NCI-H460 (cell line): ENCODE measurements at places on chromosomes 13 and 19.

DNA sequence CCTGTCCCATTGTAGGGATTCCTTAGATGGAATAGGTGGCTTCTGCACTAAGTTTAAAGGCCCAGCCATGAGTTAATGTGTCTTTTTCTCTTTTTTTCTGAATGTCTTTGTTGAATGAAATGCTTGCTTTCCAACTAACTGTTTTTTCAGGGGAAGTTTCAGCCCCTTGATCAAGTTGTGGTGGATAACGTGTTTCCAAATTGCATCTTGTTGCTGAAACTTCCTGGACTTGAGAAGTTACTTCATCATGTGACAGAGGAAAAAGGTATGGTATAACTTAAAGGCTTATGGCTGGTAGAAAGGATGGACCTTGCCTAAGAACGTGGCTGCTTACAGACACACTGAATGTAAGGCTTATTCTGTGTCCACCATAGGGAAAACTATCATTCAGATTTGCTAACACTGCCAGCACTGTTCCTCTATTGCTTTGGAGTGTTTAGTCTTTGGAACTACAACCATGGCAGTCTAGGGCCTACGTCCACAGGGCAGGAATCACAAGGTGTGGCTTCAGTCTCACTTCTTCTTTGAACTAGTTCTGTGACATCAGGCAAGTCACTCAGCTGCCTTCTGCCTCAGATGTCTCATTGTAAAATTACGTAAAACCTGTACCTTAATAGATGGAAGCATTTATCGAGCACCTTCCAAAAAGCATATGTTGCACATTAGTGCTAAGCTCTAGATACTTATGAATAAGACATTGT, 25.3 kb downstream of the RNASEH2B start:
- DNase-seq: no peak

- DNase-seq: no peak
These were observed at the start of gene PODNL1 for GRCh38 chr19:13938301-13939064. Gene PODNL1, minus strand, starts transcription at chr19:13938417. Its CDS starts 236 bp downstream, at chr19:13938181.

DNA sequence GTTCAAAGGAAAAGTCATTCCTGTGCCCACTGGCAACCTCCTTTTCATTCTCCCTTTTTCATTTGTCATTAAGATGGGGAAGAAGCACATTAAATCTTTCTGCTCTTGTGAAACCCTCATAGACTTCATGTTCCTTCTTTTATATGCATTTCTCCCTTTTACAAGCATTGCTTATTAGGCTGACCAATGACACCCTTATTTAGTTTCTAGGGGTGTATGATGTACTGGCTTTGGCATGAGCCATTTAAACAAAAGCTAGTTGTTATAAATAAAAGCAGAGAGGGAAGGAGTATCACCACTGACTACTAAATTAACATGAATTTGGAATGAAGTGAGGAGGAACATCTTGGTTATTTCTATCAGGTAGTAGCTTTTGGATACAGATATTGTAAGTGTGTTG, 68.2 kb upstream of the PCDH9 start:
- no peak for DNase-seq

DNA sequence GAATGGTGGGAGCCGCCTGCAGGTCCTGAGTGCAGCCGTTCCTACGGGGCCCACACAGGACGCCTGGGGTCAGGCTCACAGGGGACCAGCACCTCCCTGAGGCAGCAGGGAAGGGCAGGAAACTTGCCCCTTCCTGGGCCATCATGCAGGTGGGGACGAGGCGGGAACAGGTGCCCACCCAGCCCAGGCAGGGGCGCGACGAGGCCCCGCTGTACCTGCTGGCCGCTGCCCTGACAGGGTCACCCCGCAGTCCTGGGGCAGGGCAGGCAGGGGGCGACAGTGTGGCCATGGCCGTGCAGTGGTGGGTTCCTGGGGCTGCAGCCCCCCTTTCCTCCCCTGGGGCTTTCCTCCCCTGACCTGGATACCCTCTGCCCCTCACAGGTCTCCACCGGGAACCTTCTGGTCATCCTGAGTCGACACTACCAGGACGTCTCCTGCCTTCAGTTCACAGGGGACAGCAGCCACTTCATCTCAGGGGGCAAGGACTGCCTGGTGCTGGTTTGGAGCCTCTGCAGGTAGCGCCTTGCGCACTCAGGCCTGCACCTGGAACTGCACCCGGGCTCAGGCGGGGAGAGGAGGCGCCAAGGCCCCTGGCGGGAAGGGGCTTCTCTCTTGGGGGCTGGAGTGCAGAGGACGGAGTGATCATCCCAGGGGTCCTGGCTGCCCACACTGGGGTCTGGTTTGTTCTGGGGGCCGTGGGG, 5.4 kb downstream of the WDR18 start:
- DNase-seq: no peak

- DNase-seq: no peak
These were observed 32.6 kb upstream of the CXCL17 start for GRCh38 chr19:42475366-42475765.

- no peak for DNase-seq
These were observed 456 bp upstream of the RAB4B start for GRCh38 chr19:40777645-40777936.

- no peak for DNase-seq
These were observed 78.0 kb downstream of the STARD13 start for GRCh38 chr13:33207615-33207961.

DNA sequence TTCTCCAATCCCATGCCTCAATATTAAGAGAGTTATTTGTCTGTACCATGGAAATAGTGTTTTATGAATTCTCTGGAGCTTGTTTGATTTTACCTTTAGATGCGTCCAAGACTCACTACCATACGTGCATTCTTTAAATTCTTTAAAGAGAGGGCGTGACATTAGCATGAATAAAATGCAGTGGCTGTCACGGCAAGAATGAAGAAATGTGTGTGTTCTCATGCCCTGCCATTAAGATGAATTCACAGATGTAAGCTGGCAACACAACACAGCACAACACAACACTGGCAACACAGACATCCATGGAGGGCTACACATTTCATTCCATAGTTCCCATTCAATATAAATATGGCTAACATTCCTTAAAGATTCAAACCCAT, 213.4 kb downstream of the ENOX1 start:
- DNase-seq: peak; percentile 22

GRCh38 chr13:102231479-102231878, 170.4 kb downstream of the FGF14 start:
- no peak for DNase-seq

DNA sequence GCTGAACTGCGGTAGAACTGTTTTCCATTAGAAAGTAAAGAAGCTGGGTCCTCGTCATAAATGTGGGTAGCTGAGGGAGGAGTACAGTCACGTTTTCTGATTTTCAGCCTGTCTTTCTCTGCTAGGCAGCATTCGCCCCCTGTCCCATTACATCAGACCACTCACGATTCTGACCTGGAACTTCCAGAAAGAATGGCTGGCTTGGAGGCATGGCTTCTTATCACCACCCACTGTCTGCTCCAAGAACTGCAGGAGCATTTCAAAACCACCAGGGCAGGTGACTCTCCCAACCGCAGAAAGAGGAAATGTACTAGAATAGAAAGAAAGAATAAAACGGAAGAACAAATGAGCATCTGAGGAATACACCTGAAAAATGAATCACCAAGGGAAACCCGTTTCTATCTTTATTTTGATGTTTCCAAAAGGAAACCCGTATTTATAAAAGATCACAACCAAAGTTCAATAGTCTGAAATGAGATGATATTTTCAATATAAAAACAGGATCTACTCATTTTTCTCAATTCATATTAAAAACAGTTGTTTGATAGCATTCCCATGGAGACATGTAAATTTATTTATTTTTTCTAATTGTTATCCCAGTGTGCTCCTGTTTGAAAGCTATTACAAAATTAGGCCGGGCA, 22.1 kb upstream of the POMP start:
- peak; percentile 33 for DNase-seq

DNA sequence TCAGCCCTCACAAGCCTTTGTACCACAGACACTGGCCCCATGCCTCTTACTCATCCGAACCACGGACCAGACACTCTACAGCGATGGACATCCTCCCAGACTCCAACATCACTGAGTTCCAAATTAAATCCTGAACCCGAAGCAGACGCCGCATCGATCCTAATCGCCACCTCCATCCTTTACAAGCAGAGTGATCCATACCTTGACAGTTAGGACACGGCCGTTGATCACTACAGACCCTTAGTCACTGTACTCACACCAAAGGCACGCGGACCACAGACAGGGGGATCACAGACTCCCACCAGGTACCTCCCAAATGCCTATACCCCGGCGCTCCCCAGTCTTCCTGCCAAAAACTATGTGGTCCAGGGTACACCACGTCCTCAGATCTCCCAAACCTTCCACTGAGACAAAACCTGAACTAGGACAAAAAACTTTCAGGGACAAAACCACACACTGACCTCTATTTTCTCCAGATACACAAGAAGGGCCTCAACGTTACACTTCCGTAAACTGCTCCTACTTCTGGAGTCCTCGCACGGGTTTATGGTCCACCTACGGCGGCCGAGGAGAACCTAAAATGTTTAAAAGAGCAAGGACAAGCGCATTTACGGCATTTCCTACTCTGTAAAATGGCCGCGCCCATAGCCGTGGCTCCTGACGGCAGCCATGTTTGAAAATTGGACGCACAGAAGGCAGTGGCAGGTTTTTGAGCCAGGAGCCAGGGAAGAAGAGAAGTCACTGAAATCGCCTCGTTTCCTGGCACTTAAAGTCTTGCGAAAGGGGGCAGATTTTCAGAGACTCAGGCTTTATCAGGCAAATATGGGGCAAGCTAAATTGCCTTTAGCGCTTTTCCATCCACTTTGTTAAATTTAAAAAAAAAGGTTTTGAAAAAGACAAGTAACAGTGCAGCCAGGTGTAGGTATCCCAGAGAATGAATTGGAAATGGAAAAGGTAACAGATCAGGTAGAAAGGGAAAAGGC, at the start of gene ZNF350:
Gene ZNF350, minus strand, starts transcription at position 532 of the 983 bp plus-strand sequence. CDS start 12,480 bp downstream, outside the sequence.
- peak; percentile 85 for DNase-seq

GRCh38 chr13:50006426-50007135, 8.7 kb upstream of the KCNRG start:
- DNase-seq: no peak

DNA sequence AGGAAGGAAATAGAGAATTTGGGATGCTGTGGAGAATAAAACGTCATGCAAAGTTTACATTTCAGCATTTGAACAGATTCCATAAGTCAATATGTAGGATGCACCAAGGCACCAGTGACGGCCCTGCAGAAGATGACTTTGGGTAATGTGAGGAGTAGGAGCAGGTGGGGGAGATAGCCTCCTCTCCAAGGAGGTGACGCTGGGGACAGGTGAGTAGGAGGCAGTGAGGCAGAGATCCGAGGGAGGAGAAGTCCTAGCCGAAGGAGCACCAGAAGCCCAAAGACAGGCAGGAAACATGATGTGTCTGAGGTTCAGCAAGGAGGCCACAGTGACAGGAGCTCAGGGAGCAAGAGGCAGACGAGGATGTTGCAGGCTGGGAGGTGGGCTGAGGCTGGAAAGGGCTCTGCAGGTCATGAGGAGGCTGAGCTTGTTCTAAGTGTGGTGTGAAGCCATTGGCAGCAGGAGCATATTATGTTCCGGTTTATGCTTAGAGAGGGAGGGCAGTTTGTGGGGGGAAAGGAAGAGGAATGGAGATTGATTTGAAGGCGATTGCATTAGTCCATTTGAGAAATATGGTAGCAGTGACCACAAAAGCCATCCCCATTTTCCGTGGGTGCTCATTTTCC, 55.7 kb upstream of the C1QTNF9 start:
- DNase-seq: no peak

DNA sequence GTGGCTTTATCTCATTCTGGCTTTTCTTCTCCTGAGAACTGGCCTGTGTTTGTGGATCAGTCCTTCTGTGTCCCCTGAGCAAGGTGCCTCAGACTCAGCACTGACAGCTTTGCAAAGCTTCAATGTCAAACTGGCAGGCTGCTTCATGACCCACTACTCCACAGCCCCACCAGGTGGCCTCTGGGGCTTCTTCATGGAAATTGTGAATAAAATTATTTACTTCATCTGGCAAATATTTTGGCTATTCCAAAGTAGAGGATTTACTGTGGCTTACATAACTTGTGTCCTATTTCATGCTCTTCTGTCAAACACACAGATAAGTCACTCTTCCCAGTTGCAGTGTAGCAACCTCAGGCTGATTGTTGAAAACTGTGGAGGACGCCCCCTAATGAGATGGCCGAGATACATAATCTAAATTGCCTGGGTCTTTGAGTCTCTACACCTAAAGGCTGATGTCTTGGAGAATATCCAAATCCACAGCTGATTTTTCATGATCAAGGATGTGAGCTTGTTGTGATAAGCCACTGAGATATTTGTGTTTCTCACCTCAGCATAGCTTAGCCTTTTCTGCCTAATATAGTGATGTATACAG, 721.9 kb upstream of the SLC10A2 start:
- no peak for DNase-seq

DNA sequence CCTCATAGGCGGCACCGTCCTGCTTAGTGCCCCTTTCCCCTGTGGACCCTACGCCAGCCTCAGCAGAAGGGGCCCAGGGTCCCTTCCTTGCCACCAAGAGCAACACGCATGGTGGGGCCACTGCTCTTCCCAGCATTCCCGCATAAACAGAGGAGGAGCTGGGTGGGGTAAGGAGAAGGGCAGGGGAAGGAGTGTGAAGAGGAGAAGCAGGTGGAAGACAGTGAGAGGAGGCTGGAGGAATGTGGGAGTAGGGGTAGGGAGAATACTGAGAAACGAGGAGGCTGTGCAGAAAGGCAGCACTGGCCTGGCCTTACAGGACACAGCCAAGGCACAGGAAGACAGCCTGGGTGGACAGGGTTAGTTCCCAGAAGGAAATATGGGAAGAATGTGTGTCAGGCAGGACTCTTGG, 43.9 kb downstream of the ZNF331 start:
- no peak for DNase-seq

GRCh38 chr19:43605875-43606568, 5.9 kb upstream of the SRRM5 start:
- no peak for DNase-seq
